ENCODE measurements at places on chromosomes 2 and 18. TPM values are rescaled to one million over a fixed set of nuclear protein-coding genes. Genes with fewer than 3 reads are reported as not detected.
A peak's percentile ranks its signal among the peaks of the same experiment; 100 is the strongest.

The GCG gene
- polyA plus RNA-seq: not detected

The EPHA4 gene
- polyA plus RNA-seq: 24.9 TPM

The CPO gene
- polyA plus RNA-seq: 31.8 TPM

The CRYGC gene
- polyA plus RNA-seq: not detected

The PARD3B gene
- 8.2 TPM for polyA plus RNA-seq

The DSG2 gene
- polyA plus RNA-seq: 13.7 TPM

The GAREM2 gene
- 3.1 TPM for polyA plus RNA-seq

The LRP1B gene
- polyA plus RNA-seq: 0.20 TPM

DNA sequence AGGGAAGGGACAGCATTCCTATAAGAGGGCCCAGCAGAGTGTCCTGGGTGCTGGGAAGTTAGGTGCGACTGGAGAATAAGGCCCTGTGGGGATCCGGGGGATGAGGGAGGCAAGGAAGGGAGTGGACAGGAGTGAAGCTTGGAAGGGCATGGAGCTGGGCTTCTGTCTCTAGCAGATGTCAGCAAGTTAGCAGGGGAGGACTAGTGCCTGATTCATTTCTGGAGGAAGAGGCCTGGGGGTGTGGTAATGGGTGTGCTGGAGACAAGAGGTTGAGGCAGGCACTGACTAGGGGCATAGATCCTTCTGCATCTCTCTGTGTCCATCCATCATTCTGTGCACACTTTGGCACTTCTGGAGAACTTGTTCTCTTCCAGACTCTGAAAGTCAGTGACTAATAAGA is 134.7 kb downstream of the ACOXL start:
- no peak for DNase-seq

GRCh38 chr2:28633204-28633603 is 118.4 kb upstream of the PPP1CB start:
- DNase-seq: no peak

DNA sequence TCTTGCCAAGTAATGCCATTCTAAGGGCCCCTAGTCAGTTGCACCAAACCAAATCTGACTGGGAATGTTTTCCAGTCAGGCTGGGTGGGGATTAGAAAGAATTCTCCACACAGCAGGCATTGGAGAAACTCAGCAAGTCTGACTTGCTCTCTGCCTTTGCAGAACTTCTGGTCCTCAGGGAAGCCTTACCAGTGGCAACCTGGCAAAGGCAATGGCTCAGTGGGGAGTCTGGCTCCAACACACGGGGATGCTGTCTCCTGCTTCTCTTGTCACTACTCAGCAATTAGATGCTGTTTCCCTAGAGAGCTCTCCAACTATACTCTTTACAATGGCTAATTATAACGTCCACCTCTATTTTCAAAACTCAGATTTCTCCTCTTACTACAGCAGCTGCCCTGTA is 810.7 kb downstream of the LRRTM4 start:
- no peak for DNase-seq

DNA sequence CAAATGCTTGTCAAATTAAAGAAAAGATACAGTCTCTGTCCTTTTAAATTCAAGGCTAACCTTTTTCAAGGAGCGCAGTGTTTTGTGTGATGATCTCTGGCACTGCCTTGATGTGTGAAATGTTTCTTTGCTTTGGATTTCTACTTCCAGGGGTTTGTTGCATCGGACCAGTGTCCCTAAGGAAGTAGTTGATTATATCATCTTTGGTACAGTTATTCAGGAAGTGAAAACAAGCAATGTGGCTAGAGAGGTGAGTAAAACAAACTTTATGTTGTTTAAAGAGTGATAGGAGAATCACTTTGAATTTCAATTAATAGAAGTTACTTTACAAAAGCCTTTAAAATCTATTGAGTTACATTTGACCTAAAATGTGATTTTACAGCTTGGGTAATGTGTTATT is 28.8 kb downstream of the HADHB start:
- no peak for DNase-seq

GRCh38 chr2:37648331-37649011 is 23.0 kb downstream of the CDC42EP3 start:
- no peak for DNase-seq

GRCh38 chr2:206387808-206388207 is 55.5 kb upstream of the ADAM23 start:
- no peak for DNase-seq

DNA sequence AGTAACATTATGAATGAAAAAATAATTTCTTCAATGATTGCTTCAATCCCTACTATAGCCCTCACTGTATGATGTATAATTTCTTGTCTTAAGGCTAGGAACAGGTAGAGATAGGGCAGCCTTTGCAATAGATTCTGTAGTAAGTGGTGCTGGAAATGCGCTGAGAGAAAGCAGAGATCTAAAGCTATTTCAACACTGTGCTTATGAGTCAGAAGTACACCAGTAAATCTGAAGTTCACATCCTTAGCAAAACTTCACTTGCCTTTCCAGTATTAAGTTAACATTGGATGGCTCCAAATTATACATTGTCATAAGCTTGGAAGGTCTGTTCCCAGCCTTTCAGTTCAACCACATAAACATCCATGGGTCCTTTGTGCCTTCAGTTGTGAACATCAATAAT is 178.2 kb upstream of the EPHA4 start:
- DNase-seq: no peak

GRCh38 chr2:120656273-120656950 is 79.3 kb upstream of the GLI2 start:
- no peak for DNase-seq

DNA sequence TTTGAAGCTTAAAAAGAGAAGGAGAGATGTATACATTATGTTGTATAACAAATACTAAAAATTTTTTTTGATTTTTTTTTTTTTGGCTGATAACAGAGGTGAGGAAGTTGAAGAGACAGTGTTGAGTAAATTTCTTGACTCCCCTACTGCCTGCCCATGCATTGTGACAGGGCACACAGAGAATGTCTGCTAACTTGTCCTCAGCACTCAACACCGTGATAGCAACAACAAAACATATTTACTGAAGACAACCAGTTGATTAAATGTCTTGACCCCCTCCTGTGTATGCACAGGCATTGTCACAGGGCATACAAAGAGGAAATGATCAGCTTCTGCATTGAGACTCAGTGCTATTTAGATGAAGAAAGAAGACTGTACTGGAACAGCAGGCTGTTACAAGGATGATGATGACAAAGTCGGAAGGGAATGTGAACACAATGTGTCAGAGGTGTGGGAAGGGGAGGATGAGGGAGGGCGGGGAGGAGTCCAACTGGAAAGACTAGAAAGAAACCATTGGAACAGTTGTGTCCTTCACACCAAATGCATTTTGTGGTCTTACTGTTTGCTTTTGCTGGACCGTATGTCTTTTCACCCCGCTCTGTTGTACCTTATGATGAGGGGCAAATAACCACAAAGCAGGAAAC is 89.5 kb downstream of the CERS6 start:
- no peak for DNase-seq

GRCh38 chr18:35864916-35865315 is 107.6 kb upstream of the RMP24 start:
- DNase-seq: no peak

DNA sequence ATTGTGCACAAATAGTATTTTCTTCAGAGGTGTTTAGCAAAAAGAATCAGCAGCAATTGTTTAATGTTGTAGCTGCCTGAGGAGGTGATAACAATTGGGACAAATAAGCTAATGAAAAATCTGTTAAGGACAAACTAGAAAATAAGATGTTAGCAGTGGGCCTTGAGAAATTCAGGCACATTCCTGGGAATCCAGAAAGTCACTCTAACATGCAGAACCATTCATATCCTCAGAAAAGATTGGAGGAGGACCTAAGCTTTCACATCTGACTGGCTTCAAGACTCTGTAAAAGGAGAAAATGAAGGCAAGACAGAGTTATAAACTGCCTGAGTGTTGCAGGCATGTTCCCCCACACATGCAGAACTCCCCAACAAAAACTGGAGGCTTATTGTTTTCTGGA is 353.5 kb upstream of the RGPD4 start:
- no peak for DNase-seq

GRCh38 chr2:108257757-108258331 is 18.1 kb downstream of the SULT1C3 start:
- no peak for DNase-seq

- DNase-seq: no peak
Observed at GRCh38 chr2:119059940-119060339, 98.6 kb downstream of the C1QL2 start.

DNA sequence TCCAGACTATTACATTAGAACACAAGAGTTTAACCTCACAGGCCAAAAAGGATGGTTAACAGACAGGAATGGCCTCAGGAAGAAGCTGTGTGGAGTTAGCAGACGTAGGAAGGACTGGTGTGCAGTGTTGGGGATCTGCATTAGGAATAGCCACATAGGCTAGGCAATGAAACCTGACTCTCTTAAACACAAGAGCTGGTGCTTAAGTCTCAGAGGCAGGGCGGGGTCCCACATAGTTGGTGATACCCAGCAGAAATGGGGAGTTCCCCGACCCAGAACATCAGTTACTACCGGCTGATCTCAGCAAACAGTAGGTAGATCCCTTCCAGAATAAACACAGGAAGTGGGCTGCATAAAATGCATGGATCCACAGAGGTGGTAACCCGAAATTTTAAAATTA is 64.1 kb downstream of the CCDC93 start:
- no peak for DNase-seq

DNA sequence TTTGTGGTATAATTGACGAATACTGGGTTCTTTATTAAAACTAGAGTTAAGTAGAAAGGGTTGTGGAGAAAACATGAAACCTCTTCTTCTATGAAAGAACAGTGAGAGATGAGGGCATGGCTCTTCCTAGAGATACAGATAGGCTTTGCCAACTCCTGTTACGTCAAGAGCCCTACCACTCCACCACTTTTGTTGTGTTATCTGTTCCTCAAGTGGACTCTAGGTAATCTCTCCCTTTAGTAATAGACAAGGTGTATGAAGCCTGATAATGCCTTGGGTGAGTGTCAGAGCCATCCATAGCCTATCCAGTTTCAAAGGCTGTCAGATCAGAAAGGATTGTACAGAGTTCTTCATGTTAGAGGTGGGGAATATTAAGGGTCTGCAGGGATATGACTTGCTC is 176.4 kb downstream of the SETBP1 start:
- no peak for DNase-seq

- no peak for DNase-seq
Observed at GRCh38 chr18:58955738-58956137, 91.1 kb downstream of the ZNF532 start.

DNA sequence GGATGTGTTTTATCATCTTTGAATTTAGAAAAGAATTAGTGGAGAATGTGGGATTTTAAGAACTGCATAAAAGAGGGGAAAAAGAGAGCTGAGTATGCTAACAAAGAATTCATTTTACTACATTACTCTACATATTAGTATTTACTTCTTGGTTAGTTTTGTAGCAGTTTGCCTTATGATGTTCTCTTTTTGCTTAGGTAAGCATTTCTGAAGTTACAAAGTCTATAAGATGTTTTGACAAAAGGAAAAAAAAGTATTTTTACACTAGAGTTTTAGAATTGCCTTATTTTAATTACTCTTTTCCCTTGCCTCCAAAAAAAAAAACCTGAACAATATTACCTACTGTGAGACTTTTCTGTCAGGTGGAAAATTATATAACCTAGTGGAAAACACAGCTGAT is 739.5 kb upstream of the SLC39A10 start:
- DNase-seq: no peak

DNA sequence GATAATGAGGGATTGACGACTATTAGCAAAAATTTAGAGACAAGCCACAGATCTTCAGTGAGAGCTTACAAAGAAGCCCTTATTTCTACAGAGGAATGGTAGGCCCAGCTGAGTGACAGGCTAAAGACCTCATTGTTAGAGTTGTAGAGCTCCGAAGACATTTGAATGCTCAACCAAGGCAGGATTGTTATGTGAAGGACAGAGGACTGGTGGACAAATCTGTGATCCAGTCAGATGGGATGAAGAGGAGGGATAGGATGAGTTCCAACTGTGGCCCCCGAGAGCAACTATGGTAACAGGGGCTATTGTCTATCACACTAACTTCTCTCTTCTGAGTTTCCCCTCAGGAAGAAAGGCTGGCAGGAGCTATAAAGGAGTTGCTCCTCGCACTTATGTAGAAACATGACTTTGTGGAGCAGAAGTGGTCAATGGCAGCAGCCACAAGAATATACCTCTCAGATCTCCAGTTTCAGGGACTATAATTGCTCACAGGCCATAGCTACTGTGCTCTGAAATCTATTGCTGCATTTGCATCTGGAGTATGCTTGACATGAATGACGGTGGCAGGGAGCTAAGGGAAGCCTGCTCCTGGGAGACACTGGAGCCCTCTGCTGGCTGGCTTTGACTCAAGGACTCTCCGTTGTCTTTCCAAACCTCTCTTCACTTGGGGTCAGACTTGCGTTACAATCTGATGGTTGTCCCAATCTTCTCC is 50.3 kb upstream of the GREB1L start:
- DNase-seq: peak; percentile 25

- DNase-seq: no peak
Observed at GRCh38 chr2:101200676-101201075, 49.5 kb upstream of the TBC1D8 start.

GRCh38 chr2:36411962-36412444 is 56.4 kb downstream of the CRIM1 start:
- no peak for DNase-seq

GRCh38 chr2:168343586-168343985 is 96.2 kb upstream of the STK39 start:
- no peak for DNase-seq

DNA sequence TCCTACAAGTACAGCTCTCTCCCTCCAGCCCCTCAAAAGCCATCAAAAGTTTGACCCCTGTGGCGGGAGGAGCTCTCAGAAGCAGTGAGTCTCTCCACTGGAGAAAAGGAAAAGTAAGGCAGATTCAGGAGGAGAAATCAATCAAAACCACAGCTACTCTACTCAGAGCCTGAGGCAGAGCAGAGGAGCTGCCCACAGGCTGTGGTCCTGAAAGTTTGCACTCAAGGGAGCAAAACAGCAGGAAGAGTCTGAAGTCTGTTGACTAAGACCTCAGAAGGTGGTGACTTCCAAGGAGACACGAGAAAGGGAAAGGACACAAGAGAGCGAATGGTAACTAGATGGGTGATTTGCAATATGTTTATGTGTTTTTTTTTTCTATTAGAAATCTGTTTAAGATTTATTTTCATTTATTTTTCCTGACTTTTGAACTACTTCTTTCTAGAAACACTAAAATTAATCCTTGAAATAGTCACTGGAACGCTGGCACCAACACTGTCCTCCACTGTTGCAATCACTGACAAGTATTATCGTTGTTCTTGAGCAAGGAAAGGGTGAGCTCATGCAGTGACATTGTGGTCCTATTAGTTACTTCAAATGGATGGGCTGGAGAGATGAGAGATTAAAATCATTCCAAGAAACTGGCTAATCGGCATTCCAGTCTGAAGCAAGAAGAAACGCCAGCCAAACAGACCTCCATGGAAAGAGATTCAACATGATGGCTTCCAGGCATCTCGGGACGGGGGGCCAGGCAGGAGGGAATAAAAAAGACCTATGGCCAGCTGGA is 35.8 kb downstream of the PID1 start:
- peak; percentile 18 for DNase-seq
